Stimulated activated effector memory CD8-positive, alpha-beta T cell treated with anti-CD3 and anti-CD28 coated beads, Interleukin-12 subunit alpha, Interleukin-12 subunit beta, amount 100 ng/mL, for 72 hours (primary cell): ENCODE measurements at places on chromosomes 13 and 19.
A peak's percentile ranks its signal among the peaks of the same experiment; 100 is the strongest.

DNA sequence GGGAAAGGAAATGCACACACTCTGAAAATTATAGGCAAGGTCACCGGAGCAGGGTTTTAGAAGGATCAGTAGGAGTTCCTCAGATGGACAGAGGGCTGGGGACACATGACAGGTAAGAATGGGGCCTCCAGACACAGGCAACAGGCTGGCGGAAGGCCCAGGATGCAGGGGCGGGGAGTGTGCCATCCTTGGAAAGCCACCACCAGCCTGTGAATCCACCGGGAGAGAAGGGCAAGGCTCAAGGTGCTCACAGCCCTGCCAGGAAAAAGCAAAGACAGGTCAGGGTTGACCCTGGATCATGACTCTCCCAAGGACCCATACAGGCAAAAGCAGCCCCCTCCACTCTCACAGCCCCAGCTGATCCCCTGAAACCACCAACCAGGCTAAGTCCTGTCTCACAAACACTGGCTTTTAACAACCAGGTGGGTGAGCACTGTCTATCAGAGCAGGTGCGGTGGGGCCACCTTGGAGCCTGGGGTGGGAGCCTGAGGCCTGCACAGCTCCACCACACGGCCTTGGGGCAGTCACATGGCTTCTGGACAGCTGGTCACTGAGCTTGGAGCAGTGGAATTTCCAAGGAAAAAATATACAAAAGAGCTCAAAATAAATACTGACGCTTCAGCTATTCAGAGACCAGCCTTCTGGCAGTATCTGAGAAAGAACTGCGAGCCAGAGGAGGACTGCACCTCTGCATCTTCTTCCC is 35.2 kb upstream of the ISYNA1 start:
- DNase-seq = no peak

DNA sequence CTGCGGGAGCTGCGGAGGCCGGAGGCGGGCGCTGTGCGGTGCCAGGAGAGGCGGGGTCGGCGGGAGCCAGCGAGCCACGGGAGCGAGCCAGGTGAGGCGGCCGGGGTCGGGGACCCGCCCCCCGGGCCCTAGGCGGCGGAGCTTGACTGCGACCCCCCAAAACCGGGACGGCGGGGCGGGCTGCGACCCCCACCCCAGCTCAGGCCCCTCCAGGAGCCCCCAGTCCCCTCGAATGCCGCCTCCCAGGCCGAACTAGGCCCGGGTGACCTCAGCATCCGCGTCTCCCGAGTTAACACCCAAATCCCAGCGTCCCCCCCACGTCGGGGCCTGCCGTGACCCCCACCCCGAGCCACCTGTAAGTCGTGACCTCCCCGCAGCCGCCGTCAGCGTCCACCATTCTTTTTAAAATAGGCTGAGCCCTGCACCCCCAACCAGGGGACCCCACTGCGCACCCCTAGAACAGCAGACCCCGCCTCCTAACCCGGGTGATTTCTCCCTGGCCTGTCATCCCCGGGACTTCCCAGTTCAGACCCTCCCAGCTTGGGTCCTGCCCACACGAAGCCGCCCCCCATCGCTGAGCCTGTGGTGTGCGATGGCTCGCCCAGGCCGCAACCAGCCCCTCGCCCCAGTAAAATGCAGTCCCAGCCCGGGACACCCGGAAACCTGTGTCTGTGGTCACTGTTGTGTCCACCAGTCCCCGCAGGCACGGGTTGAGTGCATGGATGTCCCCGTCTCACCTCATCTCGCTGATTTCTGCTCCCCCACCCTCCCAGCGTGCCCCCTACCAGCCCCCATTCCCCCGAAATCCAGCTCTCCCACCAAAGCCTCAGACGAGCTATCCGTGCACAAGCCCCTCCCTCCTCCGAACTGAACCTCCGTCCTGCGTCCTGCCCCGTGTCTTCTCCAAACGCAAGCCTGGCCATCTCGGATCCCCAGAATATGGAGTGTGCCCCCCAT is 551 bp downstream of the FZR1 start:
- DNase-seq = no peak

GRCh38 chr13:75761369-75761768 is 125.2 kb downstream of the LMO7 start:
- no peak for DNase-seq

GRCh38 chr19:45785097-45785496 is 2.8 kb upstream of the DMPK start:
- DNase-seq = no peak

- DNase-seq = no peak
These were observed 10.3 kb downstream of the HSH2D start for GRCh38 chr19:16153582-16154336.

GRCh38 chr13:35159041-35159440 is 217.0 kb downstream of the NBEA start:
- no peak for DNase-seq

- no peak for DNase-seq
These were observed 2.5 kb downstream of the ZNF556 start for GRCh38 chr19:2869618-2870017.

DNA sequence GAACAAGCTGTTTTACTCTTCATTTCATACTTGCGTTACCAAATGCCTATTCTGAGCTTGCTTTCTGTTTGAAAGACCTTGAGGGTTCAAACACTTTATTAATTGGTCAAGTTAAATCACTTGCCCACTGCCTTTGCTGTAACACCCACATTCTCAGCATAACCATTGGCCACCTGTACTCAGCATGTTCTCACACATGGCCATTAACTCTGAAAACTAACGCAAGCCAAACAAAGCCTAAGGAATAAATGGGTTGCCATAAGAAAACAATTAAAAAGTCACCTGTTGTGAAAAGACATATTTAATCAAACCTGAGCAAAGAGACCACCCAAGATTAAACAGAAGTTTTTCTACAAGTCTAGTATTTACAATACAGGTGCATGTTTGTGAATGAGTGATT is 517.2 kb upstream of the SPRY2 start:
- DNase-seq = no peak

DNA sequence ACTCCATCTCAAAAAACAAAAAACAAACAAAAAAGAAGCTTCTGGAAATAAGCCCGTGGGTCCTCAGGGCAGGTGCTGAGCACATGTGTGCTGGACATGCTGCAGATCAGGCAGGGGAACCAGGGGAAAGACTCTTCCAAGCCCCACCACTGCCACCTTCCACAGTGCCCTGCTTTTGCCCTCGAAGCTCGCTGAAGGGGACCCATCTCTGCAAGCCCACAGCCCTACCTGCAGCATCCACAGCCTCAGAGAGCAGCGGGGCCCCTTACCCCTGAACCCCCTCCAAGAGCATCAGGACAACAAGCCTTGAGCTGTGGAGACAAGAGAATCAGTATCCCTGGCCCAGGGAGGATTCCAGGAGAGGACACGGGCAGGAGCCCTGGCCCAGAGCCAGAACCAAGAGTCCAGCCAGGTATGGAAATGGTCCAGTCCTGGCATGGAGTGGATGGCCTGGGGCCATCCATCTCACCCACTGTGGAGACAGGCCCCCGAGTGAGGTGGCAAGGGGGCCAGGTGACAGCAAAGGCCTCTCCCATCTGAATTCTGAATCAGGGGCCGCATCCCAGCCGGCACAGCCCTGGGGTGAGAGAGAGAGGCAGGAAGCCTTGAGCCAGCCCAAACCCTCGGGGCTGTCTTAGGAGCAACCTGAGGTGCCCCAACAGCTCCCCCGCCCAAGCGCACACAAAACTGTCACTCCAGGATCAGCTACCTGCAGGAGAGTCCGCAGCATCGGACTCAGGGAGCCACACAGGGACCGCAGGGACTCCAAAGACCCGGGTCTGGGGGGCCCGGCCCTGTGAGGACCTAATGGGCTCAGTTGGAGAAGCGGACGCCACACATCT is 51.8 kb upstream of the TPM4 start:
- no peak for DNase-seq

GRCh38 chr19:10223488-10224213 is 7.5 kb downstream of the S1PR2 start:
- no peak for DNase-seq

- no peak for DNase-seq
These were observed 14.0 kb downstream of the CDX2 start for GRCh38 chr13:27955014-27955591.

DNA sequence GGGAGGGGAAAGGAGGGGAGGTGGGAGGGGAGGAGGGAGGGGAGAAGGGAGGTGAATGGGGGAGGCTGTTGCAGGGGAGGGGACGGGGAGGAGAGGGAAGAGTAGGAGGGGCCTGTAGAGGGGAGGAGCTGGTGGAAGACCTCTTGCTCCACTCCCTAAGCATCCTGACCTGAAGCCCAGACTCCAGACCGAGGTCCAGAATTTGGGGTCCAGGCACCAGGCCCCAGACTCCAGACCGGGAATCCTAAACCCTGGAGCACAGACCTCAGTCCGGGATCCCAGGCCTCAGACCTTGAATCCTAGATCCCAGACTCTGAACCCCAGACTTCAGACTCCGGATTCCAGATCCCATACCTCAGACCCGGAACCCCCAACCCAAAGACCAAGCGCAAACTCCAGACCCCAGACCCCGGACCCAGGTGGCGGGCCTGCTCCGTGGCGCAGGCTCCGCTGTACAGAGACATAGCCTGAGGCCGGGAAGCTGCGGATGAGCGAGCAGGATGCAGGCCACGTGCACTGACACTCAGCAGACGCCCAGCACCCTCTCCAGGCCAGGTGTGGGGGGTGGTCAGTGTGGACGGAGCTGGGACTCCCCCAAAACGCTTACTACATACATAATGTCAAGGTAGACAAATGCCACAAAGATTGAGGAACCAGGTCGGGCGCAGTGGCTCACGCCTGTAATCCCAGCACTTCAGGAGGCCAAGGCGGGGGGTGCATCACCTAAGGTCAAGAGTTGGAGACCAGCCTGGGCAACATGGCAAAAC is 710 bp upstream of the BTBD2 start:
- DNase-seq = peak; percentile 60

DNA sequence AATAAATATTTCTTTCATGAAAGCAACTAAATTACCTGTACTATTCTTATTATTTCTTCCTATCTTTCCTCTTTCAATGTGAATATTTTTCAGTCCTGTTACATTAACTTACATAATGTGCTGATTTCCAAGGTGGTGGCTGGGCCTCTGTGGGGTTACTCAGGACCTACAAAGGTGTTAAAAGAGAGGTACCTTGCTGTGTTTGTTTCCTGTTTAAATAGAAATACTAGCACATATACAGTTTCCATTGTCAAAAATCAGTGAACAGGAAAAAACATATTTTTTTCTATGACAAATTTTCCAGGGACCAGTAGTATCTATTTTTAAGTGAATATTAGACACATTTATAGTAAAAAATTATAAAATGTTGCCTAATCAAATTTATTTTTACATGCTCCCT is 8.7 kb upstream of the PCDH9 start:
- no peak for DNase-seq

DNA sequence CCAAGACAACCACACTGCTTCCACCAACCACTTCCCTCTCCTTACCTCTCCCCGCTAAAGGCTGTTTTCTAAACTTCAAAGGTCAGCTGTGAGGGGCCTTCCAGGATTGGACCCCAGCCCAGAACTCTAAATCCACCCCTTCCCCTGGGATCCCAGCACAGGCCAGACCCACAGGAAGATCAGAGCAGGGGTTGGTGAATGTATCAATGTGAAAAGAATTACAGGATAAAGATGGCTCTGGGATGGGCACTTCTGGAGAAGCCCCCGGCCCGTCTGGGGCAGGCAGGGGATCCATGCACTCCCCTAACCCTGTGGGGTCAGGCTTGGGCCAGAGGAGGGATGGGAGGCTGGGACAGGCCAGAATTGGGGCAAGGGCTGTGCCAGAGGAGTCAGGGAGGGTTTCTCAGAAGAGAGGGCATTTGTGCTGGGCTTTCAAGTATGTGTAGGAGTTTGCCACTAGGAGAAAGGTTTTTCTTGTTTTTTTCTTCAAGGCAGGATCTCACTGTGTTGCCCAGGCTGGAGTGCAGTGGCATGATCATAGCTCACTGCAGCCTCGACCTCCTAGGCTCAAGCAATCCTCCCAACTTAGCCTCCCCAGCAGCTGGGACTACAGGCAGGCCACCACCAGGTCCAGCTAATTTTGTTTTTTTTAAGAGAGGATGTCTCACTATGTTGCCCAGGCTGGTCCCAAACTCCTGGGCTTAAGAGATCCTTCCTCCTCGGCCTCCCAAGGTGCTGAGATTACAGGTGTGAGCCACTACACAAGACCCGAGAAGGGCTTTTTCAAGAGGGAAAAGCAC is 1.0 kb upstream of the MEF2B start:
- no peak for DNase-seq

DNA sequence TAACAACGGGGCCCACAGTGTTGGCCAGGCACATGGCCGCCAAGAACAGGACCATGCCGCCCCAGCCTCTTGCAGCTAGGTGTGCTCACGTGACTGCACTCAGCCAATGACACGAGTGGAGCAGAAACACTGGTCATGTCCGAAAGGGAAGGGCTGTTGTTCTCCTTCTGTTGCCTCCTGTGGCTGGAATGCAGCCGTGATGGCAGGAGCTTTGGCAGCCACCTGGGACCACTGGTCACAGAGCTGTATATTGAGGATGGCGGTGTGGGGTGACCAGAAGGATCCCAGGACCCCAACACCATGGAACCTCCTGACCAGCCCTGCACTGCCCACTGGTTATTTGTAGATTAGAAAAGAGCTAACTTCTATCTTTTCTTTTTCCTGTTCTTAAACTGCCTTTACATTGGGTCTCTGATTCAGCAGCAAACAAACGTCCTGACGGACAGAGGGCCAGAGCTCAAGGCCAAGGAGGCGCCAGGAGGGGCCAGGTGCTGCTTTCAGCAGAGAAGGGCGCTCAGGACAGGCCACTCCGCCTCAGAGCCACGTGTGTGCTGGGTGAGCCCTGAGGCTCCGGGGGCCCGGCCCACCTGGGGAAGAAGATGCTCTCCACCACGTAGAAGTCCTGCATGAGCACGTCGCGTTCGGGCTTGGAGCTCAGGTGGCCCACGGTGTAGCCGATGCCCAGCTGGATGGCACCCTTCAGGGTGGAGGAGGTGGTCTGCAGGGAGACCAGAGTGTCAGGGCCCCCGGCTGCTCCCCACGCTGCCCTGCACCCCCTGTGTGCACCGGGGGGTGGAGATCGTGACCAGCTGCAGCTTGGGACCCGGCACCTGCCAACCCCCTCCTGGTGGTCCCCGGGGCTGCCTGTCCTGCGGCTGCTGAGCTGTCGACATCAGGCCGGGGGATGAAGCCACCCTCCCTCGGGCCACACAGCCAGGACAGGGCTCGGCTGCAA is 35.0 kb upstream of the CACTIN start:
- DNase-seq = no peak

GRCh38 chr19:19009951-19010350 is 23.4 kb downstream of the SUGP2 start:
- no peak for DNase-seq

GRCh38 chr19:39223703-39224279 is 19.7 kb upstream of the SYCN start:
- no peak for DNase-seq

- no peak for DNase-seq
These were observed 4.4 kb downstream of the PNPLA6 start for GRCh38 chr19:7539827-7540425.

DNA sequence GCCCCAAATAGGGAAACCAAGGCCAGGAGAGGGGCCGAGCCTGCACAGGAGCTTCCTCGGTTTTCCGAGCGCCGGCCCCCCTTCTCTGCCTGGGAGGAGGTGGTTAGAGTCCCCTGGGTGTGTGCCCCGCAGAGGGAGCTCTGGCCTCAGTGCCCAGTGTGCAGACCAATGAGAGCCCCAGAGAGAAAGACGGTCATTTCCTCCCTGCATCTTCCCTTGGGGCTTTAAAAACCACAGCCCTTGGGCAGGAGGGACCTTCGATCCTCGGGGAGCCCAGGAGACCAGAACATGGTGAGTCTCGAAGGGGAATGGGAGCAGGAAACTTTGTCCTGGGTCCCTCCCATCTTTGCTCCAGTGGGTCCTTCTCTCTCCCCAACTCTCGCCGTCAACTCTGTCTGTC is at the start of gene C5AR1:
Gene C5AR1, plus strand, starts transcription at position 254 of the 400 bp plus-strand sequence. Its CDS starts 35 bp downstream, at position 289.
- DNase-seq = no peak
